ENCODE measurements at places on chromosomes 6 and 20.

DNA sequence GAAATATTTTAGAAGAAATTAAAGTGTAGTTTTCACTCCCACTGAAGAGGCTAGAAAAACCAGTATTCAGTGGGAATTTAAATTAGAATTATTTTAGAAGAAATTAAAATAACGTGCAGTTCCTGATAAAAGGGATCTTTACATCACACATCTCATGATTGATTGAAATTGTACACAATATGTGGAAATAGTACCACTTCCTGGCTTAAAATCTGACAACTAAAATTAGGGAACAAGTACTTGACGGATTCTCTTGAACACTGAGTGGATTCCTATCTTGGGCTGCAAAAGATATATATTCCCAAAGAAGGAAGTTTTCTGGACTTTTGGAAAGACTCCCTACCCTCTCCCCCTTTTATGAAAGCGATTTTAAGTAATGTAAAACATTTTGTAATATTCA lies 14.6 kb upstream of the MTCL3 start:
- no peak for DNase-seq

GRCh38 chr6:154478701-154479060 lies 31.8 kb downstream of the CNKSR3 start:
- no peak for DNase-seq

- DNase-seq, result peak; percentile 61
Measured at GRCh38 chr20:8693709-8694108, 375.2 kb upstream of the PLCB4 start.

- DNase-seq, result no peak
Measured at GRCh38 chr6:113493991-113494390, 363.2 kb upstream of the MARCKS start.

- no peak for DNase-seq
Measured at GRCh38 chr6:14313248-14313647, 195.7 kb downstream of the CD83 start.

GRCh38 chr20:7500231-7500663 lies 440.0 kb downstream of the HAO1 start:
- no peak for DNase-seq

DNA sequence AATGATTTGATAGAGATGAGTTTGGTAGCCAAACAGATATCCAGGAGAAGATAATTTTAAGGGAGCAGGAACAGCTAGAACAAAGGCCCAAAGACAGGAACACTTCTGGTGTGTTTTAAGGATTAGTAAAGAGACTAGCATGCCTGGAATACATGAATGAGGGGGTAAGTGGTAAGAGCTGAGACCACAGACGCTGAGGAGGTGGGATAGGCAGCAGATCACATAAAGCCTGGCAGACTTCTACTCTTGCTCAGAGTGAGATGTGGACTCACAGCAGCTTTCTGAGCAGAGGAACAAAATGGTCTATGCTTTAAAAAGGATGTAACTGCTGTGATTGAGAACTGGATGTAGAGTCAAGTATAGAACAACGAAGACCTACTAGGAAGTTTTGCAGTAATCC lies 100.1 kb downstream of the EPHA7 start:
- DNase-seq, result no peak

DNA sequence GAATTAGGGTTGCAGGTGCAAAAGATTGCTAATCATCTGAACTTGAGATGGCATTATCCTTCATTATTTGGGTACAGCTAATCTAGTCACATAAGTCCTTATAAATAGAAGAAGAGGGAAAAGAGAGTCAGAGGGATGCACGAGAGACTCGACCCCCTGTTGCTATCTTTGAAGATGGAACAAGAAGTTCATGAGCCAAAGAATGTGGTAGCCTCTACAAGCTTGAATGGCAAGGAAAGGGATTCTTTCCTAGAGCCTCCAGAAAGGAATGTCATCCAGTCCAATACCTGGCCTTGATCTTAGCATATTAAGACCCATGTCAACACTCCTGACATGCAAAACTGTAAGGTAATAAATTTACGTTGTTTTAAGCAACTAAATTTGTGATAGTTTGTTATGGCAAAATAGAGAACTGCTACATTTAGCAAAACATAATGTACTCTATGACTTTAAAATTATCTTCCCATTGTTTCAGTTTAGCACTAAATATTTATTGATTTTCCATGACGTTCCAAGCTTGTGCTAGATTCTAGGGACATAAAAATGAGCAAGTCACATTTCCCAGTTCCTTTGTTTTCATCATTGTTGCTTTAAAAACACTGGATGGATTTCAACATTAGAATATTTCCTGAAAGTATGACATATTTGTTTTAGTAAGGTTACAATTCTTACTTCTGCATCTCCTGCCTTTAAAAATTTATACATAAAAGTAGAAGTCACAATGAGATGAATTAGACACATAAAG lies 12.7 kb downstream of the MANEA start:
- DNase-seq, result no peak

GRCh38 chr6:24353861-24354260 lies 4.0 kb downstream of the DCDC2 start:
- DNase-seq, result no peak

DNA sequence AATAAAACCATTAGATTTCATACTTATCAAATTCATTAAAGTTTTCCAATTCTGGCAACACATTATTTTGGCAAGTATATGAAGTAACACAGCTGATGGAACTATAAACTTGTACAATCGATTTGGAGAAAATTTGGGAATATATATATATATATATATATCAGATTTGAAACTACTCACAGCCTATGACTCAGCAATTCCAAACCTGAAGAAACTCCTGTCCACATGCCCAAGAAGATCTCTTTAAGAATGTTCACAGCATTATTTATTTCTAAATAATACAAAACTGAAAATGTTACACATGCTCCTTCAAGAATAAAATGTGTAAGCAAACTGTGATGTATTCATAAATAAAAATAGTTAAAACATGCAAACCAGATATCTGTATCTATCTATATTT lies 270.1 kb downstream of the TFAP2A start:
- DNase-seq, result no peak

DNA sequence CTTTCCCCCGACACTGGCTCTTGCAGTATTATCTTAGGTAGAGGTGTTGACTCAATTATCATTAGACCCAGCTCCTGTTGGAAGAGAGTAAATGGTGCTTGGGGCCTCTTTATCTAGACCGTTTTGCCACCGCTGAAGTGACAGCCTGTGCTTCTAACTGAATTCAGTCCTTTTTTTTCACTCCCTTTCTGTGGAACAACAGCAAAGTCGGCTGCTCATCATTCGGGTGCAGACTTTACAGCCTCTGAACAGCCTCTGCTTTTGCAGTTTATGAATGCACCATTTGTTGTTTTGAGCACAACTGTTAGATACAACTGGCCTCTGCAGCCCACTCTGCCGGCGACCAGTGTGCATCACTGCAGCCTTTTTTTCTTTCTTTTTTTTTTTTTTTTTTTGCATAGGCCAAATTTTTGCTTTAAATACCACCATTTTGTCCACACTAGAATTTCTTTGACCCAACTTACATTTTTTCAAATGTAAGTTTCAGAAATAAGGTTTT lies 35.8 kb downstream of the RREB1 start:
- no peak for DNase-seq

DNA sequence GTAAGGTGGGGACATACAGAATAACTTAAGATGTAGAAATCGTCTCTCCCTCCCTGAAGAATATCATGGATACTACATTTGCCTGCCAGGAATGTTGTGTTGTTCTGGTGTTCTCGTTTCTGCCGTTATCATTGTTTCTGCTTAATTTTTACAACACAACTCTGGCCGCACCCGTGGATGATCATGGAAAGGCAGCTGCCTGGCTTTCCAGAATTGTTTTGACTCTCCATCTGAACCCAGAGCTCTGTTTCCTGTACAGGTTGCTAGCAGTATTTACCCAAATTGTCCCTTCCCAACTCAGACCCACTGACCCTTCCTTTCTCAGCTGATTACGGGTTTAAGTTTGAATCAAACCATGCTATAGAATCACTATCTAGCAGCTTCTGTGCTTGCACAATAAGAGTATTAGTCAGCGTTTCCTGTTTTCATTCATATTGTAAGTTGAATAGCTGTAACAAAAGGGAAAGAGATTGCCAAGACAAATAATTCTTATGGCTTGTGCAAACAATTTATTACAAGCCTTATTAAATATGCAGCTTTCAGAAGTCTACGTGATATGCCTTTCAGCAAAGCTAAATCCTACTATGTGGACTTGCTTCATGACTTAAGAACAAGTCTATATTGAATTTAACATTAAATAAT lies 139.0 kb downstream of the MTHFD1L start:
- DNase-seq, result peak; percentile 26

DNA sequence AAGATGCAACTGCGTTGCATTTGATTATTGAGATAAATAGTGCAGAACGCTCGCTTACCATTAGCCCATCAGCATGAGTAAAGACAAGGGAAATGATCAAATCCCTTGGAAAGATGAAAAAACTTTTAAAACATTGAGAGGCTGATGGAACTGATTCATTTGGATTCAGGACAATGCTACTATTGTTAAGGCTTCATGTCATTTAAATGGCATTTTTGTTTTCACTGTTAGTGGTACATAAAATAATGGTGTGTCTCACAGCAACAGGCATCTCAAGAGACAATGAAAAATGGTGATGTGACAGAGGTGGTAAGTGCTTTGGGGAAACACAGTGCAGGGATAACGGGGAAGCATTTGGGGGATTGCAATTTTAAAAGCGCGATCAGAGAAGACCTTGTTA lies 159.7 kb upstream of the KCNG1 start:
- no peak for DNase-seq

GRCh38 chr6:50791900-50792508 lies 26.7 kb upstream of the TFAP2B start:
- peak; percentile 40 for DNase-seq

DNA sequence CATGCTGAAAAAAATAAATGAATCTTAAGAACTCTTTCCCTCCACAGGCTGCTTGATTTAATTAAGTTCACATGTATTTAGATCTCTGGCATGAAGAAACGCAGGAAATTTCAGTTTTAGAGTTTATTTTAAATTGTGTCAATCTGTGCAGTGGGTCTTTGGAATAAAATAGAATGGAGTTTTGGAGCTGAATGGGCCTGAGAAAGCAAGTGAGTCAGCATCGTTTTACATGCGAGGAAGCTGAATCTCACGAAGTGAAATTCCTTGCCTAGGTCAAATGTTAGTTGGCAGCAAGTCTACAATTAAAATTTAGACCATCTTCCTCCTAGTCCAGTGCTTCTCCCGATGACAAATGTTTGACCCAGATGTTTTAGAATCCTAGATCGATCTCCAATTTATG lies 22.4 kb downstream of the MAP7 start:
- no peak for DNase-seq

DNA sequence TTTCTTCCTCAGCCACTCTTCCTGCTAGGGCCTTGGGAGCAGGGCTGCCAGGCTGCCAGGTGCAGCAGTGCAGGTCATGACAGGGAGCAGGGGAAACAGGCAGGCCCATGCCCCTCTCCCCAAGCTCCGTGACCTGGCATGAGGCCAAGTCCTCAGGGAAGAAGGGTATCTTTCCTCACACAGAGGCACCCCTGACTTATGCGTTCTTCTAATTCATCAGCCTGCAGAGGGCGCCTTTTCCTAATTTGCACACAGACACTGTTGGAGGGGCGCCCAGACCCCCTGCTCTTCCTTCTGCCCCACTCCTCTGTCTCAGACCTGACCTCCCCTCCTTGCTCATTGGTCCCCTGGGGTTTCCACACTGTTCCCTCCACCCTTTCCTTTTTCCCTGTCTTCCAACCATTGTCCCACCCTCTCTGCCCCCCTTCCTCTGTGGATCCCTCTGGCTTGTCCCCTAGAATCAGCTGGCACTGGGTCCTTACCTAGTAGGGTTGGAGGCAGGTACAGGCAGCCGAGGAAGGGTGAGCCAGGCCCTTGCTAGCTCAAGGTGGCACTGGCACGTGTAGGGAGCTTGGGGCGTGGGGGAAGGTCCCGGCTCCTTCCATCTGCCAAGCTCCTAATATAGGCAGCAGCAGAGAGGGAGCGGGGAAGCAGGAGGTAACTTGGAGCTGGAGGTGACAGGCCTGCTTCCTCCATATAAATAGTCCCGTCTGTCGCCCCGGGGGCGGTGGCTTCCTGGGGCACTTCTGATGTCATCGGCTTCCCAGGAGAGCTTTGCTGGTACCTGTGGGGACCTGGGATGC lies 154.9 kb upstream of the MLN start:
- no peak for DNase-seq

- DNase-seq, result no peak
Measured at GRCh38 chr6:163565140-163565539, 150.6 kb downstream of the QKI start.

DNA sequence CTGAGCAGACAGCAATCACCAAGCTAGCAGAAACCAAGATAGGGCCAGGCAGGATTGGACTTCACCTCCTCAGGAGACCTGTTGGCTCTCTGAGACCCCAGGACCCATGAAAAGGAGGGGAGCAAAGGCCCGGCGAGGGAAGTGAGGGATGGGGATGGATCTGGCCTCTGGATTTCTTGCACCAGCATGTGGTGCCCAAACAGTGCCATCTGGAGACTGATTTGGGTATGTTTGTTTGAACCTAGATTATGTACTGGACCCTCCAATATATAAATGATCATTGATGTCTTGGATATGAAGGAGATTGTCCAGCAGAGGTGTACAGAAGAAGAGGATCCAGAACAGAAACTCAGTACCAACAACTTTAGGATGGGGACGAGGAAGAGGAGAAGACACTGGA lies 83.4 kb upstream of the LY86 start:
- DNase-seq, result no peak

GRCh38 chr20:24787621-24788020 lies 161.4 kb upstream of the CST7 start:
- DNase-seq, result no peak

GRCh38 chr6:44020664-44021425 lies 106.4 kb downstream of the MRPL14 start:
- no peak for DNase-seq

GRCh38 chr6:44129841-44130322 lies 2.5 kb downstream of the TMEM63B start:
- no peak for DNase-seq

GRCh38 chr20:52552181-52552872 lies 360.7 kb upstream of the ZFP64 start:
- peak; percentile 10 for DNase-seq

- no peak for DNase-seq
Measured at GRCh38 chr6:155165029-155165710, 98.6 kb upstream of the CLDN20 start.

DNA sequence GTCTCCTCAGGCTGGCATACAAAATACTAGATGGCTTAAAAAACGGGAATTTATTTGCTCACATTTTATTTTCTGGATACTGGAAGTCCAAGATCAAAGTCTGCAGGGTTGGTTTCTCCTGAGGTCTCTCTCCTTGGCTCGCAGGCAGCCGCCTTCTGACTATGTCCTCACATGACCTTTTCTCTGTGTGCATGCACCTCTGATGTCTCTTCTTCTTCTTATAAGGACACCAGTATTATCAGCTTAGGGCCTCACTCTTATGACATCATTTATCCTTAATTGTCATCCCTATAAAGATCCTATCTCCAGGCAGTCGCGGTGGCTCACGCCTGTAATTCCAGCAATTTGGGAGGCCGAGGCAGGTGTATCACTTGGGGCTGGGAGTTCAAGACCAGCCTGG lies 9.3 kb upstream of the TRIM27 start:
- no peak for DNase-seq
